Astrocyte of the spinal cord (primary cell): ENCODE measurements at places on chromosomes 16 and 17.

GRCh38 chr17:77445760-77446532 is 305.2 kb downstream of the SEC14L1 start:
- DNase-seq = no peak

- no peak for DNase-seq
Observed at GRCh38 chr17:13131225-13131624, 113.4 kb upstream of the ELAC2 start.

DNA sequence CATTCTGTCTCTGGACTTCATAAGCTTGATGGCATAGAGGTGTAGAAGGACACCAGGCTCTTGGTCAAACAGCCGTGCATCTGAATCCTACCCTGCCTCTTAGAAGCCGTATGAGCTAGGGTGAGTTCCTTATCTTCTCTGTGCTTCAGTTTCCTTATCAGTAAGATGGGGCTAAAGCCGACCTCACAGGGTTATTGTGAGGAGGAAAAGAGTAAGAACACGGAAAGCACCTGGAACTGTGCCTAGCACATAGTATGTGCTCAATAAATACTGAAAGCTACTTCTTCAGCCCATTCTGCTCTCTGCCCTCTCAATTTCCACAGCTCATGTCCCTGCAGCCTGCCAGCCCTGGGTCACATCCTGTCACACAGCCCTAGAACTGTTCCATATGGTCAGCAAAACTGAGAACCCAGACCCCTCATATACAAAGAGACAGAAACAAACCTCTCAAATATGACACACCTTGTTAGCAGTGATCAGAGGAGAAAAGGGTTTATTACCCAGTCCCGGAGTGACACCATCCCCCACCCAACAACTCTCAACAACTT is 17.0 kb upstream of the UBTF start:
- DNase-seq = no peak

- peak; percentile 22 for DNase-seq
Observed at GRCh38 chr17:13490906-13491482, 110.7 kb downstream of the HS3ST3A1 start.

DNA sequence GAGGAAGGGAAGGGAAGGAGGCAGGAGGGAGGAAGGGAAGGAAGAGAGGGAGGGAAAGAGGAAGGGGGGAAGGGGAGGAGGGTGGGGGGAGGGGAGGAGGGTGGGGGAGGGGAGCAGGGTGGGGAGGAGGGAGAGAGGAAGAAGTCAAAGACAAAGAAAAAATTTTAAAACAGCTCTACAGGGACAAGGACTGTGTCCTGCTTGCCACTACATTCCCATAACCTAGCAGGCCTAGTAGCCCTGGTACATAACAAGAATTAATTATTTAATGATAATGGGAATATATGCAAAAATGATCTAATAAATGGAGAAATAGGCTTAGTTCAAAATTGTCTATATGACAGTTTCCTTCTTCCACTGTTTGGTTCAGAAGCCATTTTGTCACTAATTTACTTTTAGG is 47.6 kb upstream of the NOG start:
- no peak for DNase-seq

DNA sequence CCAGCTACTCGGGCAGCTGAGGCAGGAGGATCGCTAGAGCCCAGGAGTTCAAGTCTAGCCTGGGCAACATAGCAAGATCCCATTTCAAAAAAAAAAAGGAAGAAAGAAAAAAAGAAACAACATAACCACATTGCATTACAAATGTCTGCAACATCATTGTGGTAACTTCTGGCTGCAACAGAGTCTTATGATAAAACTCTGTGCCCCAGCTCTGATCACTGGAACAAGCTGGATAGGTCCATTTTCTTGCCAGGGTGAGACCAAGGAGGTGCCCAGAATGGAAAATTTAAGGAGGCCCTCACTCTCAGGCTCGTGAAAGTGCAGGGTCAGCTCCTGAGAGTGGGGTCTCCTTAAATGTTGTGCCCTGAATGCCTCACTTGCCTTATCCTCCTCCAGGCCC is 37.8 kb upstream of the KDM8 start:
- no peak for DNase-seq

DNA sequence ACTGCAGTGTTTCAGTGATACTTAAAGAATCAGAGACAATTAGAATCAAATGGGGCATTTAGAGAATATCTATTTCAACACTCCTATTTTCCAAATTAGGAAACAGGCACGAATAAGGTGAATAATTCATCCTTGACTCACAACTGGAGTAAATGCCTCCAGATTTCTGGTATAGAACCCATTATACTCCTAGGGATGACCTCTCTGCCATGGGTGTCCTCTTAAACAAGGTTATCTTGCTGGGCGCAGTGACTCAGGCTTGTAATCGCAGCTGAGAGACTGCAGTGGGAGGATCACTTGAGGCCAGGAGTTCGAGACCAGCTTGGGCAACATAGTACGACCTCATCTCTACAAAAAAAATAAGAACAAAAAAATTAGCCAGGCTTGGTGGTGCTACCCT is 139.8 kb upstream of the ELAC2 start:
- DNase-seq = no peak

DNA sequence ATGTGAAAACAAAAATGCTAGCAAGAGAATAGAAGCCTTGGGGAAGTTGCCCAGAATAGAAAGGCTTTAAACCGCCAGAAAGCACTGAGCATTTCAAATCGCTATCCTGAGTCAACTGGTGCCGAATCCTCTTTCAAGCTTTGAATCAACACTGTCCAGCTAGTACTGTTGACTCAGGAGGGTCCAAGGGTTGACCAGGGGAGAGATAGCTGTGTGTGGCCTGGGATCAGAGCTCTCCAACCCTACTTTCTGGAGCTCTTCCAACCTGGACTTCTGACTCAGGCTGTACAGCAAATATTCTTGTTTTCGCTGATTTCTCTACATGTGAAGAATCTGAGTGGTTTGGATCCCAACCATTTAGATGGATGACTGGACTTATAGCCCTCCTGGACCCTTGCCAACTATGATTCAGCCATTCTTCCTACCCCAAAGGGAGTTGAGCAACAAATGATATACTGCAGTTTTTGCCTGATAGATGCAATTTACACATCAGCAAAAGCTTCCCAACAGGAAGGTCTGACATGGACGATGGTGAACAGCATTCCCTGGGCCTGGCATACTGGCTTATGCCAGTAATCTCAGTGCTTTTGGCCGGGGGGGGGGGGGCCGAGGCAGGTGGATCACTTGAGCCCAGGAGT is 154.0 kb upstream of the SDK2 start:
- DNase-seq = peak; percentile 87

- DNase-seq = peak; percentile 98
Observed at GRCh38 chr17:70405492-70406220, 236.3 kb downstream of the KCNJ2 start.

DNA sequence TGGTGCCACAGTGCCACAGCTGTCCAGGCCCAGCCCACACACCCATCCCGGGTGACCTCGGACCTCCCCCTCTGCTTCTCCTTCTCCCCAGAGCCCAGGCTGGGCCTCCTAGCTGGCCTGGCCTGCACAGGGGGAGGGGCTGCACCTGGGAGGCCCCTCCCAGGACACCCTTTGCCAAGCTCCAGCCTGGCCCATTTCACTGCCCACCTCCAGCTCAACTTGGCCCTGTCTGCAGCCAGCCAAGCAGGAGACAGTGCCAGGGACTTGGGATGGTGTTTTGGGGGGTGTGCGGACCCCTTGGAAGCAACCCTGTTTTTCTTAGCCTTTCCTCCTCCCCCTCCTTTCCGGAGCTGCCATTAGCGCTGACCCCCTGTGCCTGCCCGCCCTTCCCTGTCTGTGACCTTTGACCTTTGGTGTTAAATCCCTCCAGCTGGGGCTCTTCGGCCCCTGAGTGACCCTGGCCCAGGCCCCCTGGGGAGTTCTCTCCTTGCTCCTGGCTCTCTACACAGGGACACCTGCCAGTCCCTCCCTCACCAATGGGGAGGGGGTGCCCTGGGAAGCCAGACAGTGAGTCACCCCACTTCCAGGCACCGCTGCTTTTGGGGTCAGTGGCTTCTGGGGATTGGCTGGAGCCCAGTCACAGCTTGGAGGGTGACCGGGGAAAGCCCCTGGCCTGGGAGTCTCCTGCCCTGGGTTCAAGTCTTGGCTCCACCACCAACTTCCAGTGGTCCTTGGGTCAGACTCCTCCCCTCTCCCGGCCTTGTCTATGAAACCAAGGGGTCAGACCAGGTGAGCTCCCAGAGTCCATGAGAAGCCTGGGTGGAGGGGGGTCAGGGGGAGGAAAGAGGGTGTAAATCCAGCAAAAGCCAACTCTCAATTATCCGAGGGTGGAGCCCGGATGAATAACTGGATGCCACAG is 1.9 kb downstream of the GLIS2 start:
- DNase-seq = peak; percentile 53

GRCh38 chr16:57146040-57146647 is 39.7 kb downstream of the PSME3IP1 start:
- no peak for DNase-seq

- no peak for DNase-seq
Observed at GRCh38 chr17:63136369-63137012, 170.5 kb downstream of the TANC2 start.

DNA sequence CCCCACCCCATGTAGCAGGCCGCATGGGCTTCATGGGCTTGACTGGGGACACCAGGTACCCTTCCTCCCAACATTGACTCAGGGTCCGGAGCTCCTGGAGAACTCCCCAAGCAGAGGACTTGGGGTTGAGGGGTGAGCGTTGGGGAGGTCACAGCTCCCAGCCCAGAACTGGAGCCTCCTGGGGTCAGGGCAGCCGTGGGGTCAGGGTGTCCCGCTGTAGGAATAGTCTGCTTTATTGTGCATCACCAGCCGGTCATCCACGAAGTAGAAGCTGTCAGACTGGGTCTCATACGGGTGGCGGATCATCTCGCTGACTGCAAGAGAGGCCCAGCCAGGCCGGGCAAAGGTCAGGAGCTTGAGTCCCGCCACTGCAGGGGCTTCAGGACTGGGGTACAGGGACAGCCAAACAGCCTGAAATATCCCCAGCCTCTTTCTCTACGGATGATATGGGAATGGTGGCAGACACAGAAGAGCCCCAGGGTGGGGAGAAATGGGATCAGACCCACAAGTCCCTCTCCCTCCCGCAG is 5.3 kb downstream of the UNC119 start:
- DNase-seq = no peak

GRCh38 chr16:69133373-69133954 is 1.0 kb downstream of the UTP4 start:
- DNase-seq = no peak

DNA sequence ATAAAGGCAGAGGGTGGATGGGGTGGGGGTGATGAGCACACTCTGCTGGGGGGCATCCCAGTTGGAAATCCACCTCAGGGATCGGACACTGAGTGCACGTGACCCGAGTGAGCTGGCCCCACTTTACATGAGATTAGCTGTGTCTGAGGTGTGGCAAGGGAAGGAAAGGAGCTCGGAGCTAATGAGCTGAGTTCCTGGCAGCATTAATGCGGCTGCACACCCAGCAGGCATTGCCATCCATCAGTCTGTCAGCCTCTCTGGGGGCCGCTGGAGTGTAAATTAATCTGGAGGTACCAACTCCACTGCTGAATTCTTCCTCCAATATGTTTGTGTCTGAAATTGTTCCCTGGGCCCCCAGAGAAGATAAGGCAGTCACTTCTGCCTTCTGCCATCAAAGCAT is 65.5 kb downstream of the HS3ST2 start:
- no peak for DNase-seq

GRCh38 chr16:12375046-12375740 is 398.7 kb downstream of the SNX29 start:
- no peak for DNase-seq

DNA sequence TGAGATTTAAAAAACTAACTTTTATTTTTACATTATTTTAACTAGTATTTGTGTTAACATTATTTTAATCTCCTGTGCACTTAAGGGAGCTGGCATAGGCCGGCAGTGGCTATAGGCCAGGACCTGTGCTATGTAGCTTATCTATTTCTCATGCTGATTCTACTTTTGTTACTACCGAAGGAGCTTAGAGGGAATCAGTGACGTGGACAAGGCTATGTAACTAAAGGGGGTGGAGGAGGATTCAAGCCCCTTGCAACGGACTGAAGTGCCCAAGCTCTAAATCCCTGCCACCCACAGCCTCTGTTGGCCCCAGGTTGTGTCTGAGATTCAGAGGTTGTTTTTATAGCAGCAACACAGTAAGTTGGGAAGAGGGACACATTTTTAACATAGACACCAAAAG is 356.4 kb downstream of the WWOX start:
- no peak for DNase-seq
